Jurkat, Clone E6-1 (cell line): ENCODE measurements at places on chromosomes 12 and 14.

- DNase-seq = no peak
These were observed 13.7 kb downstream of the AK7 start for GRCh38 chr14:96405677-96406076.

DNA sequence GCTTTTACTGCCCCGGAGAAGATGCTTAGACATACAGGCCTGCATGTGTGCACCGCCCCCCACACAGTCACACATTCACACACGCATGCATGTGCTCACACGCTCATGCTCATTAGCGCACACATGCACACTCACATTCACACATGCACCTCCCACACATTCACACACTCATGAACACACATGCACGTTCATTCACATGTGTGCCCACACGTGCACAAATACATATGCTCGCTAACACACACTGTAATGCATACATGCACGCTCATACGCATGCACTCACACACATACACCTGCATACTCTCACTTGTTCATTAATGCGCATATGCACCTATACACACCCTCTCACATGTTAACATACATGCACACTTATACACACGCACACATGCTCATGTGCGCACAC is 21.9 kb downstream of the TMEM132C start:
- DNase-seq = no peak

- no peak for DNase-seq
These were observed 42.4 kb downstream of the RNF34 start for GRCh38 chr12:121442028-121442948.

- DNase-seq = no peak
These were observed 1.3 kb upstream of the IGFBP6 start for GRCh38 chr12:53096089-53096741.

DNA sequence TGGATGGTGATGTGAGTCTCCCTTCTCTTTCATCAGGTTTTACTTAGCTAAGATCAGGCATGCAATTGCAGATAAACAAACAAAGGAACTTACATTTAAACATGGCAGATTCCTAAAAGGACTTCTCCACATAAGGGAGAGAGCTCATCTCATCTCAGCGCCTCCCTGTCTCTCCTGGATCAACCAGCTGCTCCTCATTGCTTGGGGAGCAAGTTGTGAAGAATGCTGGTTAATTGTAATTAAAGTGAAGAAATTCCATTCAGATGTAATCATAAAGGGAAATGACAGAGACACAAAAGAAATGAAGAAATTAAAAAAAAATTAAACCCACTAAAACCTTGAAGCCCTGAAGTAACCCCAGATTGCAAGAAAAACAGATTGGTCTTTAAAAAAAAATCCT is 104.4 kb upstream of the DIO2 start:
- DNase-seq = no peak
